ENCODE measurements at places on chromosomes 6 and 20.
A peak's percentile ranks its signal among the peaks of the same experiment; 100 is the strongest.

DNA sequence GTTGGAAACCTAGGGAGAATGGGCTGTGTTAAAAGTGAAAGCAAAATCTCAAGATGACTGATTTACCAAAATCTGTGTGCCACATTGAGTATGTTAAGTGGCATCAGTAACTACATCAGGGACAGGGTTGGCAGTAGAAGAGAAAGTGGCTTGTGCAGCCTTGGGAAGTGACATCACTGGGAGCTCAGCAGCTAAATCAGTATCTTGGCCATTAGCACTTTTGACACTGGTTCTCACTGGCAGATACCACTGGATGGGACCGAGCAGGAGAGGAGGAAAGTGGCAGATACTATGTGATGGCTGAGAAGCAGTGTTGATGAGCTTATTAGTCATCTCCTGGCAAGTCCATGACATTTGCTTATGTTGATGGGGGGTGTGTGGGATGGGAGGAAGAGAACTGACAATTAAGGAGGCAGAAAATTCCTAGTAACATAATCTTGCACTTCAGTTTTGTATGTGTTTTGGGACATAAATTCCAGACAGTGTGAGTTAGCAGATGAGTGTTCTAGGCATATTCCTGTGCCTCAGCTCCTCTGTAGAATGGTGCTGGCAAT lies 322.2 kb downstream of the SOX4 start:
- DNase-seq, result no peak
- no peak overlapping the region for H3K4me3 ChIP-seq
- peaks cover 3% of the 10 kb centered on the region for H3K4me1 ChIP-seq
- H3K27me3 ChIP-seq, result no peaks in the 10 kb centered on the region

GRCh38 chr6:43963203-43963602 lies 164.0 kb downstream of the MRPL14 start:
- no peak overlapping the region for H3K4me3 ChIP-seq
- no peak overlapping the region for H3K27ac ChIP-seq
- no peak for DNase-seq
- H3K4me1 ChIP-seq, result no peaks in the 10 kb centered on the region

- H3K27me3 ChIP-seq, result no peaks in the 10 kb centered on the region
- H3K36me3 ChIP-seq, result no peaks in the 10 kb centered on the region
- no peak for DNase-seq
- no peak overlapping the region for H3K4me3 ChIP-seq
These were observed 119.0 kb upstream of the LRFN2 start for GRCh38 chr6:40706178-40706577.

GRCh38 chr6:51559059-51559458 lies 528.4 kb downstream of the PKHD1 start:
- H3K36me3 ChIP-seq, result no peaks in the 10 kb centered on the region
- no peaks in the 10 kb centered on the region for H3K27me3 ChIP-seq
- H3K4me1 ChIP-seq, result no peaks in the 10 kb centered on the region
- H3K27ac ChIP-seq, result no peak overlapping the region
- H3K4me3 ChIP-seq, result no peak overlapping the region

- H3K4me1 ChIP-seq, result no peaks in the 10 kb centered on the region
- no peak for DNase-seq
- no peak overlapping the region for H3K27ac ChIP-seq
- peaks cover 7% of the 10 kb centered on the region for H3K27me3 ChIP-seq
- no peaks in the 10 kb centered on the region for H3K36me3 ChIP-seq
These were observed 110.4 kb downstream of the ADGB start for GRCh38 chr6:146709036-146709622.

- no peaks in the 10 kb centered on the region for H3K36me3 ChIP-seq
- H3K27me3 ChIP-seq, result no peaks in the 10 kb centered on the region
- no peak overlapping the region for H3K4me3 ChIP-seq
- no peak for DNase-seq
- no peak overlapping the region for H3K27ac ChIP-seq
These were observed 364.1 kb upstream of the BTBD3 start for GRCh38 chr20:11553603-11554002.

GRCh38 chr6:22214314-22214713 lies 82.5 kb downstream of the PRL start:
- DNase-seq, result peak; percentile 39
- H3K4me3 ChIP-seq, result no peak overlapping the region
- H3K4me1 ChIP-seq, result no peaks in the 10 kb centered on the region
- H3K27me3 ChIP-seq, result no peaks in the 10 kb centered on the region

GRCh38 chr6:137094411-137095008 lies 49.7 kb upstream of the IL20RA start:
- H3K4me1 ChIP-seq, result peaks cover 39% of the 10 kb centered on the region
- no peaks in the 10 kb centered on the region for H3K36me3 ChIP-seq
- peak overlapping the region; percentile 6 for H3K4me3 ChIP-seq

DNA sequence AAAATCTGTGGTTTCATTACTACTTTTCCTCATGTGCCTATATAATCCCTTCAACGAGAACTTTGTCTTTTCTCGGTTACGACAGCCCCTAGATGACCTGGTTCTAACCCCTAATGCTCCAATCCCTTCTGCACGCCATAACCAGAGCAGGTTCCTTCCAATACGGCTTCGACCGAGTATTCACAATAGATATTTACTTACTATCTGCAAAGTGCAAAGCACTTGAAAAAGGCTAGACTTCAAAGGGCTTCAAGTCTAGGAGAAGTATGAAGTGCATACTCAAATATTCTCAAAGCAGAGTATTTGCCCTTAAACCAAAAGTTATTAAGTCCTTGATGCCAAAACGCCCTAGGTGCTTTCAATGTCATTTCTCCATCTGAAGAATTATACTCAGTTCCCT lies 63.4 kb upstream of the NHSL1 start:
- no peaks in the 10 kb centered on the region for H3K27me3 ChIP-seq
- no peak overlapping the region for H3K4me3 ChIP-seq
- no peak overlapping the region for H3K27ac ChIP-seq

DNA sequence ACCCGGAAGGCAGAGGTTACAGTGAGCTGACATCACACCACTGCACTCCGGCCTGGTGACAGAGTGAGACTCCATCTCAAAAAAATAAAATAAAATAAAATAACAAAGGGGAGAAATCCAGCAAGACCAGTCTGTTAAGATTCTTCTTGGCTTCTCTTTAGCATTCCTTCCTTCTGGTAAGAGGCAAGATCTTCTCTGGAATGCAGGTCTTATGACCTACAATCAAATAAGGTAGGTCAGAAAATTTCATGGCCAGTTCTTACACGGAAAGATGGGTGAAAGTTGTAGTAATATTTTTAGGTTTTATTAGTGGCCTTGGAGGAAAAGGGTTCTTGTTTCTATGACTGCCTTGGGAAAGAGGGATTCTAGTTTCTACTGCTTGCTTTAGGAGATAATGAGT lies 180.9 kb downstream of the FUT9 start:
- H3K4me3 ChIP-seq, result no peak overlapping the region
- H3K27ac ChIP-seq, result no peak overlapping the region
- no peak for DNase-seq
- no peaks in the 10 kb centered on the region for H3K27me3 ChIP-seq
- no peaks in the 10 kb centered on the region for H3K36me3 ChIP-seq
- H3K4me1 ChIP-seq, result no peaks in the 10 kb centered on the region

GRCh38 chr20:38063911-38064530 lies 30.5 kb downstream of the RPRD1B start:
- no peak overlapping the region for H3K4me3 ChIP-seq
- peaks cover 19% of the 10 kb centered on the region for H3K36me3 ChIP-seq
- no peaks in the 10 kb centered on the region for H3K27me3 ChIP-seq
- DNase-seq, result no peak

- no peak overlapping the region for H3K27ac ChIP-seq
- peaks cover 5% of the 10 kb centered on the region for H3K36me3 ChIP-seq
- H3K4me3 ChIP-seq, result no peak overlapping the region
- H3K4me1 ChIP-seq, result no peaks in the 10 kb centered on the region
- no peaks in the 10 kb centered on the region for H3K27me3 ChIP-seq
These were observed 51.9 kb downstream of the STXBP5 start for GRCh38 chr6:147255948-147256674.

- H3K36me3 ChIP-seq, result no peaks in the 10 kb centered on the region
These were observed 282.8 kb upstream of the FOXQ1 start for GRCh38 chr6:1029141-1029540.

DNA sequence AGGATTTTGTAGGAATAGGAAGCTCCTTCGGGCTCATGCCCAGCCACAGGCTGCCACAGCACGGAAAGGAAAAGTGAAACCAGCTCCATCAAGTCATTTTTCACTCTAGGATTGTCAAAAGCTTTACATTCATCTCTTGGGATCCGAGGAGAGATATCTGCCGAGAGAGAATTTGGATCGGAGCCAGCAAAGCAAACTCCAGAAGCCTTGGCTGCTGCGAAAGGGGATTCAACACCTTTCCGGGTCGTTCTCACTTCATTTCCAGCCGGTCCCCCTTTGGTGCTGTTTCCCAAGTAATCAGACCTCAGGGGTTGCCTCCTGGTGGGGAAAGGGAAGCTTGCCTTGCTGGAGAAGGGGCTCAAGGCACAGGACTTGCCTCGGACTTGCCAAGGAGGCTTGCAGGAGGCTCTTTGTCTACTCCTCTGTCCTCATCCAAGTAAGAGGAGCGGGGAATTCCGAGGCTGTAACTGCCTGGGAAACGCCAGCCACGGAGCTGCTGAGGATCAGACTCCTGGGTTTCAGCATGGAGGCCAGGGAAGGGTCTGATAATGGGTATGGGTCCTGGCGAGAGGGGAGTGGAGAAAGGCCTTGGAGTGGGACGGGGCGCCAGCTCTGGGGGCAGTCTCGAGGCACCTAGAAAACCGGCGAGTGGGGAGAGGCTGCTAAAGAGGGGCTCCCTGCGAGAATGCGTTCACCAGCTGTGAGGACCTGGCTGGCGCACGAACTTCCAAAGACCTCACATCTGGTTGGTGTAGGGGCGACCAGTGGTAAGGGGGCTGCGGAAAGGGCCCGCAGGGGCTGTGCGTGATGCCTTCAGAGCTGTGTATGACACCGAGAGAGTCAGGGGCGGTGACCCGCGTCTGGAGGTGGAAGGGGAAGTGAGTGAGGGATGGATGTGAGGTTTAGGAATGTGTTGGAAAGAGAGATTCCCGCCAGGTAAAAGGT lies 702 bp downstream of the ETV7 start:
- DNase-seq, result peak; percentile 6
- H3K4me1 ChIP-seq, result peaks cover 15% of the 10 kb centered on the region
- H3K27ac ChIP-seq, result peak overlapping the region; percentile 57

DNA sequence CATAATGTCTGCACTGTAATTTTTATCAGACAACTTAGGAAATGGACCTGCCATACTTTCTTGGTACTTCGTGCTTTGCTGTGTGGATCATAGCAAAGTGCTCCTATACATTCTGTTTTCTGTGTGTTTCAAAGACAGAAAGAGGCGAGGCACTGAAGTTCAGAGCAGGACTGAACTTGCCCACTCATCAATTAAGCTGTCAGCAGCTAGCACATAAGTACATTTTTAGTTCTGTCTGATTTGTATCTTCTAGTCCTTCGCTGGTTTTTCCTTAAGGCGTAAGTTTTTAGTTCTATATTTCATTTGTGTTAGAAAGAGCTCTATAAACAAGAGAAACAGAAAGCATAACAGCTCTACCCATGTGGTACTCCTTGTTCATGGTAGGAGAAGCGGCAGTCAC lies 42.1 kb downstream of the MAP3K4 start:
- peaks cover 20% of the 10 kb centered on the region for H3K36me3 ChIP-seq
- H3K4me1 ChIP-seq, result peaks cover 44% of the 10 kb centered on the region
- H3K4me3 ChIP-seq, result no peak overlapping the region
- H3K27ac ChIP-seq, result no peak overlapping the region

DNA sequence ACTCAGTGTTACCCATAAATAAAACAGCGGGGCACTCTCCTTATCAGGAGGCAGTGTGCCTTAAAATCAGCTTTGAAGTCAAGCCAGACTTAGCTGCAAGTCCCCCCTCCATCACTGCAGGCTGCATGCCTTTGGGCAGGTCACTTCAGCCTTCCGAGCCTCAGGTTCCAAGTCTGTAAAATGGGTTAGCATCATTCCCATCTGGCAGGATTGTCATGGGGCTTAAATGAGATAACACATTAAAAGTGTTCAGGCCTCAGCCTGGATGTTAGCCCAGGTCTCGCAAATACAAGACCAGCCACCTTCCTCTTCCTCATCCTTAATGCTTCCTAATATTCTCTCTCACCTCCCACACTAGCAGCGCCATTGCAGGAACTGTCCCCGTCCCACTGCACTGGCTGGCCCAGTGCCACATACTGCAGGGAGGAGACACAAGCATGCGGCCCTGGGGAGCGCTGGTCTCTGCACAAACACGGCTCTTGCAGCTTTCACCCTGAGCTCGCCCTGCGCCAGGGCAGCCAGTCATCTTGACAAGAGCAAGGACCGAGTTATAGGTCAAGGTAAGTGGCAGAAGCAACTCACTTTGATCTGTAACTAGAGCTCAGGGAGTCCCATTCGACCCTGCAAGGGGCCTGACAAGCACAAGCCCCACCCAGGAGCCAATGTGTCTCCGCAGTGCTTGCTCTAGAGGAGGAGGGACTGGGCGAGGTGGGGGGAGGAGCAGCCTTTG lies 564.6 kb upstream of the AGPAT4 start:
- H3K27ac ChIP-seq, result no peak overlapping the region
- no peaks in the 10 kb centered on the region for H3K36me3 ChIP-seq
- no peaks in the 10 kb centered on the region for H3K4me1 ChIP-seq
- no peaks in the 10 kb centered on the region for H3K27me3 ChIP-seq
- DNase-seq, result no peak

- no peaks in the 10 kb centered on the region for H3K4me1 ChIP-seq
- no peak overlapping the region for H3K4me3 ChIP-seq
- H3K27me3 ChIP-seq, result no peaks in the 10 kb centered on the region
- no peaks in the 10 kb centered on the region for H3K36me3 ChIP-seq
These were observed 78.6 kb upstream of the AKAP12 start for GRCh38 chr6:151160929-151161757.

GRCh38 chr6:132252113-132252512 lies 149.2 kb downstream of the MOXD1 start:
- H3K27ac ChIP-seq, result no peak overlapping the region
- H3K4me1 ChIP-seq, result no peaks in the 10 kb centered on the region
- H3K27me3 ChIP-seq, result peaks cover 18% of the 10 kb centered on the region
- H3K4me3 ChIP-seq, result no peak overlapping the region
- DNase-seq, result no peak

DNA sequence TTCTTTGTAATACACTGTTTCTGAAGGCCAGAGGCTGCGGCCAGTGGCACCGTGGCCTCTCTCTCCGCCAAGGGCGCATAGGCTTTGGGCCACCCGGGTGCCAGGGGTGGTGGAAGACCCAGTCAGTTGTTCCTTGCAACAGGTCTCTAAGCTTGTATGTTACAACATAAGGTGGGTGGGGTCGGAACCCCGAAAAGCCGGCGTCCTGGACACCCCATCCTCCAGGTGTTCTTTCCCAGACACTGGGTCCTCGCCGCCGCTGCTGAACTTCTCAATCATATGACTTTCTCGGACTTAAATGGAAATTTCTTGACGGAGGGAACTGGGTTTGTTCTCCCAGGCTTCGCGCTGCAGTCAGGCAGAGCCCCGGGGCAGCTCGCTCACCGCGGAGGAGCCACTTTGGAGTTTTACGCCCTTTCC lies 983 bp upstream of the KCNQ5 start:
- H3K36me3 ChIP-seq, result no peaks in the 10 kb centered on the region
- no peaks in the 10 kb centered on the region for H3K27me3 ChIP-seq
- H3K27ac ChIP-seq, result peak overlapping the region; percentile 80
- H3K4me1 ChIP-seq, result peaks cover 46% of the 10 kb centered on the region
- H3K4me3 ChIP-seq, result peak overlapping the region; percentile 85

- peak overlapping the region; percentile 99 for H3K4me3 ChIP-seq
- H3K4me1 ChIP-seq, result peaks cover 75% of the 10 kb centered on the region
- H3K36me3 ChIP-seq, result peaks cover 6% of the 10 kb centered on the region
- no peaks in the 10 kb centered on the region for H3K27me3 ChIP-seq
These were observed 3.1 kb downstream of the LTB start for GRCh38 chr6:31579119-31579505.

- H3K27me3 ChIP-seq, result no peaks in the 10 kb centered on the region
- H3K4me3 ChIP-seq, result no peak overlapping the region
- H3K4me1 ChIP-seq, result no peaks in the 10 kb centered on the region
- DNase-seq, result no peak
- H3K27ac ChIP-seq, result no peak overlapping the region
These were observed 857.6 kb upstream of the SLC35B3 start for GRCh38 chr6:9292975-9293374.

Measured in naive B cell (primary cell).